ENCODE measurements at places on chromosomes 16 and 17.

DNA sequence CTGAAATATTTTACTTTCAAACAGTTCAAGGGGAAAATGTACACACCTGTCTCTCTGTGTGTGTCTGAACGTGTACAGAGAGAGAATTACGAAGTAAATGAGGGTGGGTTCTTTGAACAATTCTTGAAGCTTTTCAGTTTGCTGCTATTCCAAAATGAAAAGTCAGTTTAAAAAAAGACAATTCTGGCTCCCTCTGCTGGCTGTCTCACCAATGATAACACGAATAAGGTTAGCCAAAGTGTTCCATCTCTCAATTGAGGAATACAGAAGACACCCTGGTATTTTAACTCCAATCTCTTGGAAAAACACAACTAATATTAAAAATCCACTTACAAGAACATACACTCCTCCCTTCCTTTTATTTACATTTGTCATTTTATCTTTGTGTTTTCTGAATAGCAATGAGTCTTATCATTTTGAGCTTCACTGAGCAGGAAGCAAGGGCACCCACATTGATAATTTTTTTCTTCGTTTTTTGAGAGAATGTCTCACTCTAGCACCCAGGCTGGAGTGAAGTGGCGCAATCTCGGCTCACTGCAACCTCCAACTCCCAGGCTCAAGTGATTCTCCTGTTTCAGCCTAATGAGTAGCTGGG is 20.5 kb downstream of the EFTUD2 start:
- no peak for DNase-seq

DNA sequence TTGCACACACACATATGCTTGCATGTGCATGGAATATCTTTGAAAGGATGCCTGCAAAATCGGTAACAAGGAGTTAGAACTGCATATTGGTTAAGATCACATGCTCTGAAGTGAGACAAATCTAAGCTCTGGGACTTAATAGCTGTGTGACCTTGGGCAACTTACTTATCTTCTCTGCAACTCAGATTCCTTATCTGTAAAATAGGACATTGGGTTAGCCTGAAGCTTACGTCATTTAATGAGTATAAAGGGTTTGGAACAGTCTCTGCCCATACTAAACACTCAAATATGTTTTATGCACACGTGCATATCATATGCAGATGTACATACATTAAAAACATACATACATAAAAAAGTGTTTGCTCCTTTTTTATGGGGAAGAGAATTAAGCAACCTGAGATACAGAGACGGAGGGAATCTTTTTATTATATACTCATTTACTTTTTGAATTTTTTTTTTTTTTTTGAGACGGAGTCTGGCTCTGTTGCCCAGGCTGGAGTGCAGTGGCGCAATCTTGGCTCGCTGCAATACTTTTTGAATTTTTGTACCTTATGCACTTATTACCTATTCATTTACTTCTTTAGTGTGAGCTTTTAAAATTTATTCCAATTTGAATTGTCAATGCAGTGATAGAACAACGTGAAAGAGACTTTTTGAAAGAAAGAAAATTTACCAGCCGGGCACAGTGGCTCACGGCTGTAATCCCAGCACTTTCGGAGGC is 206.2 kb downstream of the CCDC182 start:
- DNase-seq: no peak

DNA sequence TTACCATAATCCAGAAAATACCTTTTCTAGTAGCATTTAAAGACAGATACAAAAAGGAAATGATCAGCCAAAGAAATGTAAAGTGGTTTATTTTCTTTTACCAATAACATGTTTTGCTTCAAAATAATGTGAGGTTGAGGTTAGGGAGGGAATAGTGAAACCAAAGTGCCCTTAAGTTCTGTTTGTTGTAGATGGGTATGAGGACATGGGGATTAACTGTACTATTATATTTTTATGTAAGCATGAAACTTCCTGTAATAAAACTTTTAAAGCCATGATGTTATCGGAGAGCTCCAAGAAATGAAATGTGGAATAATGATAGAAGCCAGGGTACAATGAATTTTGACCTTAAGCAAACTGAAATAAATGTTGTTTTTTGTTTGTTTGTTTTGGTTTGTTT is 9.9 kb downstream of the C16orf46 start:
- DNase-seq: no peak

- DNase-seq: no peak
Measured at GRCh38 chr16:48291303-48291702, 44.0 kb upstream of the ABCC11 start.

DNA sequence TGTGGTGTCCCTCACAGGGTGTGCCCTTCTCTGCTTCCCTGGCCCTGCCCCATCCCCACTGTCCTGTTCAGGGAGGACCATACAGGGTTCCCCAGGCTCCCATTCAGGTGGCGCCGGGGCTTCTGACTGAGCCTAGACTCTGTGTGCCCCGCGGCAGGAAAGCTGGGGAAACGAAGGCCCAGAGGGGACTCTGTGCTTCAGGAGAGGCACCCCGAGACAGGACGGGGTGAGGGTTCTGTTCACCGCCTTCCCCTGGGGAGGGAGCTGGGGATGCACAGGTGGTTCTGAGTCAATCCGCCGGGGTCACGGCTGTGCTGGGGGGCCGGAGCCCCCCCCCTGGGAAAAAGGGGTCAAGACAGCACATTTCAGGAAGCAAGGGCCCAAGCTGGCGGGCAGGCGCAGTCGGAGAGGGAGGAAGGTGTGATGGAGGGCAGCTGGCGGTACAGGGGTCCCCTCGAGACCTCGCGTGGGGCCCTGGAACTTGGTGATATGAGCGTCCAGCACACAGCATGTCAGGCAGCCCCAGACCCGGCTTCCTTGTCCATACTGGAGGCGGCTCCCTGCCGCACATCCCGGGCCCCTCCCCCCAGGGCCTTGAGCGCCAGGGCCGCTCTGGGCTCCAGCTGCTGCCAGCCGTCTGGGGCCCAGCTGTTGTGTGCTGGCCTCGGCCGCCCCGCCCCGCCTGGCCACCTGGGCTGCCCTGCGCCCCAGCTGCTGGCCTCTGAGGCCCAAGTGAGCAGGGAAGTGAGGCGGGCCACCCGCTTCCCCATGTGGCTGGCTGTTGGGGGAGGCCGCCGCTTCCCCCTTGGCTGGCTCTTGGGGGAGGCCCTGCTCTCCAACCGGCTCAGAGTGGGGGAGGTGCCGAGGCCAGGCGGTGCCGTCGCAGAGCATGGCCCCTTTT is 5.6 kb upstream of the NOTUM start:
- no peak for DNase-seq

DNA sequence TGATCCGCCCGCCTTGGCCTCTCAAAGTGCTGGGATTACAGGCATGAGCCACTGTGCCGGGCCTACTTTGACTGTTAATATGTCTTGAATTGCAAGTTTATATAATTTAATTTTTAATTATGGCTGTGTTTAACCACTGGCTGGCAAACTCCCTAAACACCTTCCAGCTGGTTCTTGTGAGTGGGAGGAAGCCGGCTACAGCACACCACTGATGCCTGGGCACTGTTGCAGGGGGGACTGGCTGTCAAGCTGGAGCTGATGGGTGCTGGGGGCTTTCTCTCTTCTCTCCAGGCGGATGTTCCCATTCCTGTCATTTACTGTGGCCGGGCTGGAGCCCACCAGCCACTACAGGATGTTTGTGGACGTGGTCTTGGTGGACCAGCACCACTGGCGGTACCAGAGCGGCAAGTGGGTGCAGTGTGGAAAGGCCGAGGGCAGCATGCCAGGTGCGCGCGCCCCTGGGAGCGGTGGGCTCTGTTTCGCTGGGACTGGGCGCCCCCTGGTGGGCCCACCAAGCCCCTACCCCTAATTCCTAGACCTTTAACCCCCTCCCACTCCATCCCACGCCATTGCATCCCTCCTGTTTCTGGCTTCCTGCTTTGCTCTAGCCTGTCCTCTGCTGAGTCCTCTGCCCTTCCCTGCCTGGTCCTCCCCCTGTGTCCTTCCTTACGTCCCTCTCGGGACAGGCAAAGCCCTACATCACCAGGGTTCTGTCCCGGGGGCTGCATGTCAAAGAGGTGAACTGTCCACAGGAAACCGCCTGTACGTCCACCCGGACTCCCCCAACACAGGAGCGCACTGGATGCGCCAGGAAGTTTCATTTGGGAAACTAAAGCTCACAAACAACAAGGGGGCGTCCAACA is 9.5 kb downstream of the TBX21 start:
- DNase-seq: peak; percentile 53

DNA sequence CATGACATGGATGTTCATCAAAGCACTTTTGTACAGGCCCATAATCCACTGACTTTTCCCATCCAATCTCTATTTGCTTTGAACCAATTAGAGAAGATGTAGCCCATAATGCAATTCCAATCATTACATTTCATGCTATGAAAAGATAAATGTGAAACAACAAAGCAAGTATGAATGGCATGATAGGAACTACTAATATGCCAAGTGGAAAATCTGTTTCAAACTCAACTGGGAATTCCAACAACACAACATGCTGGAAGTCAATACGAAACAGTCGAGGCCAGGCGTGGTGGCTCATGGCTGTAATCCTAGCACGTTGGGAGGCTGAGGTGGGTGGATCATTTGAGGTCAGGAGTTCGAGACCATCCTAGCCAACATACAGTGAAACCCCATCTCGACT is 39.6 kb upstream of the TMEM97 start:
- no peak for DNase-seq
